ENCODE measurements at places on chromosomes 6 and 20.

- no peak for DNase-seq
Measured at GRCh38 chr20:50721881-50722281, 9.5 kb upstream of the PARD6B start.

DNA sequence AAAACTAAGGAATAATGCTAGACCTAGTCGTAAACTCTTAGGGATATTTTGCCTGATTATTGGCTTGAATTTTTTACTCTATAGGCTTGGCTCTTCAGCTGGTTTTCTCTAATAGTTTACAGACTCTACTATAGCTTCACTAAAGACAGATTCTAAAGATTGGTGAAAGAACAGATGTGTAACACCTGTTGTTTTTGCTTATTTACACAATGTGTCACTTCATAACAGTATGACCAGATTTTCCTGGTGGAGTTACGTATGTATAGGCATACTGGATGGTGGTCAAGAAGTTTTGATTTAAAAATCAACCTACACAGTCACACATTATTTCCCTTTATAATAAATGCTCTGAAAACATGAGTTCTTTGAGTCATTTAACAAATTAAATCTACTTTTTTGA lies 4.8 kb downstream of the COL19A1 start:
- no peak for DNase-seq

DNA sequence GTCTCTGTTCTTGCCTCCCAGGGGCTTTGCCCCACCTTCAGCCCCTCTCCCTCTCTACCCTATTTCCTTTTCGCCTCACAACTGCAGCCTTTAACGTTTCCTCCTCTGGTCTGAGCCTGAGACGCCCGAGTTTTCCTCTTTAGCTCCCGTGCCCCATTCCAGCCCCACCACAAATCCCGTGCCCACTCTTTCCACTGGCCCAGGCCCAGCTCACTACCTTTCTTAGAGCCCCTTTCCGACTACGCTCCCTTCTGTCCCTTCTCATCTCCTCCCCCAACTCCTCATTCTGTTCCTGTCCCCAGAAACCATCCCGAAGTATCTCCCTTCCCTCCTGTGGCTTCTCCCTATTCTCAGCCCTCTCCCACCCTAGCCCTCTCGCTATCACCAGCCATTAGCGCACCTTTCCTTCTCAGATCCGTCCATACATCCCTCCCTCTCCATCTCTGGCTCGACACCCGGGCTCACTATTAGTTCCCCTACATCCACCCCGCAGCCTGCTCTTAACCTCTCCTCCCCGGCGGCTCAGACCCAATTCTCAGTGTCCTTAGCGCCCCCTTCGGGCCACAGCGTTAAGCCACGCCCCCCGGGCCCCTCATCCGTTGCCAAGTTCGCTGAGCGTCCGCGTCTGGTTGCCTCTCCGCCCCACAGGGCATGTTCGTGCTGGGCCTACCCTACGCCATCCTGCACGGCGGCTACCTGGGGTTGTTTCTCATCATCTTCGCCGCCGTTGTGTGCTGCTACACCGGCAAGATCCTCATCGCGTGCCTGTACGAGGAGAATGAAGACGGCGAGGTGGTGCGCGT lies 2.7 kb downstream of the SLC32A1 start:
- DNase-seq = peak; percentile 90

DNA sequence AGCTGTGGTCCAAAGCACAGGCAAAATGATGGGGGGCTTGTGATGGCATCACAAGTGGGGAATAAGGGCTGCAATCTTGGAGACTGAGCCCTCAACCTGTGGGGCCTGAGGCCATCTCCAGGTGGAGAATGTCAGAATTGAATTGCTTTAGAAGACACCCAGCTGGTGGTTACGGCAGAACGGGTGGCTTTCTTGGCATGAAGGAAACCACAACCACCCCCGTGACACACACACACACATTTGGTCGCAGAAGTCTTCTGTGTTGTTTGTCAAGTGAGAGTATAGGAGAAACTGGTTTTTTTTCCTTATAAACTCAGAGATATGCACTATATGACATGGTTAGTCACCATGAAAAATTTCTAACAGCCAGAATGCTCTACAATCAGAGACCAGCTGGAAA lies 139.5 kb upstream of the CDH4 start:
- no peak for DNase-seq

- DNase-seq = no peak
Measured at GRCh38 chr6:149337320-149337719, 19.8 kb downstream of the TAB2 start.

DNA sequence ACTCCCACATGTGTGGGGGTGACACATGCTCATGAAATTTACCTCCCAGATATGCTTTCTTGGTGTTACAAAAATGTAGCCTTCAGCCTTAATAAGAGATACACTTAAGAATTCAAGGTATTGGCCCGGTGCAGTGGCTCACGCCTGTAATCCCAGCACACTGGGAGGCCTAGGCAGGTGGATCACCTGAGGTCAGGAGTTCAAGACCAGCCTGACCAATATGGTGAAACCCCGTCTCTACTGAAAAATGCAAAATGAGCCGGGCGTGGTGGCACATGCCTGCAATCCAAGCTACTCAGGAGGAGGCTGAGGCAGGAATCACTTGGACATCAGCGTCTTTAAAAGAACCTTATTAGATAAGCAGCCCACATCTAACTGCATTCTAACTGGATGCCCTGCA lies 614.3 kb upstream of the CDH4 start:
- no peak for DNase-seq

DNA sequence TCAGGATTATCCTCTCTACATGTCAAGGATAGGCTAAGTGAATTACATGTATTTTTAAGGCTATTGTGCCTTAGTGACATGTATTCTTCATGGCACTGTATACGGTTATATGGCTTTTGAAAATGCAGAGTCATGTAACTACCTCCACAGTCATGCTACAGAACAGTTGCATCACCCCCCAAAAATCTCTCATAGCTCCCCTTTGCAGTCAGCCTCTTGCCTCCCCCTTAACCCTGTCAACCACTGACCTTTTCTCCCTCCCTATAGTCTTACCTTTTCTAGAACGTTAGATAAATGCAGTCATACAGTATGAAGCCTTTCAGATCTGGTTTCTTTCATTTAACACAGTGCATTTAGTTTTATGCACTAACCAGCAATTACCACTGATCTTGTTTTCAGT lies 10.3 kb upstream of the RNF24 start:
- DNase-seq = no peak

GRCh38 chr6:76506808-76507207 lies 434.3 kb upstream of the IMPG1 start:
- no peak for DNase-seq

GRCh38 chr20:49597825-49598395 lies 30.0 kb upstream of the PTGIS start:
- DNase-seq = no peak

GRCh38 chr6:26484161-26484560 lies 15.9 kb upstream of the BTN1A1 start:
- DNase-seq = no peak

GRCh38 chr6:11822346-11822745 lies 43.7 kb upstream of the ADTRP start:
- DNase-seq = peak; percentile 64

DNA sequence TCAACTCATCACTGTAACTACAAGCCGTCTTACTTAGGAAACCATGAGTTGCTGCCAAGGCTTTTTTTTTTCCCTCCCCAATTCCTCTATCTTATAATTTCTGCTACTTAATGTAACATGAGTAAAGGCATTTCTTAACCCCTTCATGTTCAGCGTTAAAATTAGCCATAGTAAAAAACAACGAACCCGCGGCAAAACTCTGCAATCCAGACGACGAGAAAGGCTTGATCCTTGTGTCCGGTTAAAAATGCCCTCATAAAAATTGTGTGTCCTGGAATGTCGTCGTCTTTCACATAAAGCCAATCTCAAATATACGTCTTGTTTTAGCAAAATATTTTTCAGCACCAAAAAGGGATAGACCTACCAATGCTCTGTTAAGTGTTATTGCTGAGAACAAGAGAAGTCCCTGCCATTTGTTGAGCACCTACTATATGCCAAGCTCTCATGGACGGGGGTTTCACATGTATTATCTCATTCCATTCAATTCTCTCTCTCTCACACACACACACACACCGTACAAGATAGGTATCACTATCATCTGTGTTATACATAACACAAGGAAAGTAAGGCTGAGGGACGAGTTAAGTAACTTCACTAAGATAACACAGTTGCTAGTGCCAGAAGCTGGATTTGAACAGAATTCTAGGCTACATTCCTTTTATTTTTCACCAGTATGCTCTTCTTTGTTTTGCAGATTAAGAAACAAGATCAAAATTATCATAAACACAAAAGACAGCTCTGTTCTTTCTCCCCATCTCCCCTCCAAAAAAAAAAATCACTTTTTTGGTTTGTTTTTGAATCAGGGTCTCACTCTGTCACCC lies 683 bp upstream of the ARHGAP18 start:
- no peak for DNase-seq

DNA sequence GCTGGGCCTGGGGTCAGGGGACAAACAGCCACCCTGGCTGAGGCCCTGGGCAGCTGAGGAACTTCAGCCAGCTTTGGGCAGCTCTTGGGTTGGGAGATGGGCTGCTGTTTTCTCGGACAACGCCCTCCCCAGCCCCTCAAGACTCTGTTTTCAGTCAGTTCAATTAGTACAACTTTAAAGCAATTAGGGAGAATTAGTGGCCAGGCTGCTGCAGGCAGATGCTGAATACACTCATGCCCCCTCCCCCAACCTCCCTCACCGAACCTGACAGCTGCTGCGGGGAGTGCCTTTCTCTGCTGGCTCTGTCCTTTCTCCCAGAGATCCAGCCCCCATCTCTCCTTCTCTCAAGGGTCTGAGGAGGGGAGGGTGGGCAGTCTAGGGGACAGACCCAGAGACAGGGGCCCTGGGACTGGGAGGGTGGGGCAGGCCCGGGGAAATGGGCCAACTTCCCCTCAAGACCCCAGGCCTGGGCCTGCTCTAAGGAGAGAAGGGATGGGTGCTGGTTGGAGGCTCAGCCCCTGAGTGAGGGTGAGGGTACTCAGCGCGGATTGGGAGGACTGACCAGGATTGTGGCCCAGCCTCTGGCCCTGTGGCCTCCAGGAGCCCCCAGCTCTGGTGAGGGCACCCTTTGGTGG lies 17.8 kb upstream of the MYT1 start:
- no peak for DNase-seq

GRCh38 chr20:24691901-24692351 lies 222.5 kb downstream of the SYNDIG1 start:
- no peak for DNase-seq

- no peak for DNase-seq
Measured at GRCh38 chr6:68718385-68719073, 83.4 kb downstream of the ADGRB3 start.

GRCh38 chr20:17651760-17652388 lies 30.2 kb downstream of the RRBP1 start:
- DNase-seq = no peak

- no peak for DNase-seq
Measured at GRCh38 chr20:43699941-43700565, 26.7 kb downstream of the GTSF1L start.

- no peak for DNase-seq
Measured at GRCh38 chr20:8213831-8214587, 81.9 kb downstream of the PLCB1 start.

GRCh38 chr6:21522143-21522747 lies 71.3 kb upstream of the SOX4 start:
- no peak for DNase-seq

DNA sequence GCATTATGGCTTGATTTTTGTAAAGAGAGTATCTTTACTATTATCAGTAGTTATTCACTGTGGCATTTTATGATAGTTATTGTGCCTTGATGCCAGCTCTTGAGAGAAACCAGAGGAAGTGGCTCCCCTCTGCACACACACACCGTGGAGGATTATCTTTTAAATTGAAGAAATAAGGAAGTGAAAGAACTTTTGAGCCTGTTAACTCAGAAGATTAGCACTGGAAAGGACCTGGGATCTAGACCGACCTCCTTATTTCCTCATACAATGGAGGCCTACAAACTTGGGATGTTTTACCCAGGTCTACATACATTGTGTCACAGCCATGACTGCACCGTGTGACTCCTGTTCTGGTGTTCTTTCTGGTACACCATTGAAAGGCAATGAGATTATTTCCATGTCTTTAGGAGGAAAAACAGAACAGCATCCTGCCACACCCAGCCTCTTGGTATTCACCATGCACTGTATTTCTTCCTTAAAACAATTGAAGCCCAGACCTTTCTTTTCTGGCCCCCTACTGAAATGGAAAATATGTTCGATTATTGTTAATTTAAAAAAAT lies 40.6 kb downstream of the HECA start:
- no peak for DNase-seq

GRCh38 chr20:40449974-40450616 lies 238.9 kb downstream of the MAFB start:
- DNase-seq = no peak

Measured in hematopoietic multipotent progenitor cell (in vitro differentiated cells).